Sigmoid colon (tissue), 7 donors: ENCODE measurements at places on chromosomes 11 and 22. TPM values are rescaled to one million over a fixed set of nuclear protein-coding genes. Genes with fewer than 3 reads are reported as not detected.

- DNase-seq: no peak
Measured at GRCh38 chr11:76025068-76025467, 181.2 kb downstream of the WNT11 start.

DNA sequence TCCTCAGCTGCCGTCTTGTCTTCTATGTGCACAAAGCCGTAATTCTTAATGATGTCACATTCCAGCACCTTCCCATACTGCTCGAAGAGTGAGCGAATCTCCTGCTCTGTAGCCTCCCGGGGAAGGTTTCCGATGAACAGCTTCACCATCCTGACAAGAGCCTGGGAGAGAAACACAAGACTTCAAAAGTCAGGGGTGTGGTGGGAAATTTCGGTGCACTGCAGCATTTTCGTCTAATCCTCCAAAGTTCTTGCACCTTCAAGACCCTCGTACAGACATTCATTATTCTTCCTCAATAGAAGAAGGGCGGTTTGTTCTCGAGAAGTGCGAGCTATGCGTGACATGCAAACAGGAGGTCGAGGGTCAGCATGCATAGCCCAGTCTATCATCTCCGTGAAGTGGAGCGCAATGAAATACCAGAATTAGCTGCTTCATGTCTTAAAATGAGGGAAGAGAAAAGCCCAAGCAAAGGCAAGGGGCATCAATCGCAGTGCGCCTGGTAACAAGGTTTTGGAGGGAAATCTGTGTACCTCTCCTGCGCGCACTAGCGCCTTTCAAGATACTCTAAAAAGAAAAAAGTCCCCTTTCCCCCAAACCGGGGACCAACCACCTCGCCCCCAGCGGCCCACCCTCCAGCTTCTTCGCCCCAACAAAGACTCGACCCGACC, 622 bp downstream of the RBM4B start:
- peak; percentile 50 for DNase-seq

MUC2 gene
- total RNA-seq: 2.9 TPM

DNA sequence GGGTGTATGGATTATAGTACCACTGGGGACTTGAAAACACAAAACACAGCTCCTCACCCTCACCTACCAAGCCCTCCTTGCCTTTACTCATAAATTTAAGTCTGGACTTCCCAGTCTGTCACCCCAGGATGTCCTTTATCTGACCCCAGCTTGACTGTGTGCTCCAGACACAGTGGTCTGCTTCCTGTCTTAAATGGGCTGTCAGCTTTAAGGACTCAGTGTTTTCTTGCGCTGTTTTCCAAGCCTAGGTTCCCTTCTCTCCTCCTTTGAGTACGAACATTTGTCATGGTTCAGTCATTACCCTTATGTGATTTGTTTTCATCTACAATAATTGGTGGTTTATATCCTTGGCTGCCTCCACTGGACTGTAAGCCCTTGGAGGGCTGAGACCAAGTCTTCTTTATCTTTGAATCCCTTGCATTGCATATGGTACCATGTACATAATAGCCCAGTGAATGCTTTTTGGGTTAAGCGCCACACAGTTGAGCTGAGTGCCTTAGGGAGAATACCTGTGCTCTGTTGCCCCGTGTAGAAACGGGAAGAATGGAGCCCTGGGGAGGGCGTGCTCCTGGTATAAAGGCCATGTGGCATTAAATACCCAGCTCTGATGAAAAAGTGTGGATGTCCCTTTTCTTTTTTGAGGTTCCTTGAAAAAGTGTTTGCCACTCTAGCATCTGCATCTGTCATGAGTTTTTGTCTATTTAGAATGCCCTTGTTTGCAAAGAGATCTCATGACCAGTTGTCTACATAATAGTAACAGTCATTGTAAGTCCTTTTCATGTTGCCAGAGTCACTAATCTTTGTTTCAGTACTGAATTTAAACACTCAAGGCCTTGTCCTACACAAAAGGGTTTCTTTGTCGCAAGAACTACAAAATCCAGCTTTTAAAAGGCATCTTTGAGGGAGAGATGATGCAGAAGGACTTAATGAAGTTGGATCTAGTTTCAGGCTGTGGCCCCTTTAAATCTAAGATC, 14.0 kb downstream of the PANX1 start:
- DNase-seq: no peak

- DNase-seq: no peak
Measured at GRCh38 chr11:23099256-23099655, 239.0 kb upstream of the CCDC179 start.

DNA sequence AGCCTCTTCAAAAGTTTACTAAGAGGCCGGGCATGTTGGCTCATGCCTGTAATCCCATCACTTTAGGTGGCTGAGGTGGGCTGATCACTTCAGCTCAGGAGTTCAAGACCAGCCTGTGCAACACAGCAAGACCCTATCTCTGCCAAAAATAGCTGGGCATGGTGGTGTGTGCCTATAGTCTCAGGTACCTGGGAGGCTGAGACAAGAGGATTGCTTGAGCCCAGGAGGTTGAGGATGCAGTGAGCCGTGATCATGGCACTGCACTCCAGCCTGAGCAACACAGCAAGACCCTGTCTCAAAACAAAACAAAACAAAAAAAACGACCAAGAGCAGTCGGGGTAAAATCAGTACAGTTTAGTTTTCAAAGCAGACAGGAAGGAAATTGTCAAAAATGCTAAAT, 4.7 kb upstream of the ADSL start:
- no peak for DNase-seq

TMEM126A gene
- total RNA-seq: 45.1 TPM

DCPS gene
- 8.9 TPM for total RNA-seq

- DNase-seq: peak; percentile 50
Measured at GRCh38 chr11:116420770-116421528, 351.8 kb downstream of the BUD13 start.

OR52N4 gene
- total RNA-seq: not detected

DNA sequence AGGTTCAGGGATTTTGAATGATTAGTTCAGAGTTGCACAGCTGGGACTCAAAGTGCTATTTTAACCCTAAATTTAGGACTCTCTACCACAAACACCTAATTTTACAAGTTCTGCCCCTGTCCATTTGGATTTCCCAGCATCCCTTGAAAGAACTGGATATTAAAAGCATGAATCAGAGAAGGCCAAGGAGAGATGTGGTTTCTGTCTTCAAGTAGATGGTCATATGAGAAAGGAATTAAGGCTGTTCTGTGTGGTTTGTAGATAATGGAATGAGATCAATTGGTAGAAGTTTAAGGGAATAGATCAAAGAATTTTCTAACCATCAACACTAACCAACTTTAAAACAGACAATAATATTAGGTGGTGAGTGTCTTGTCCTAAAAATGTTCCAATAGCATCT, 106.4 kb upstream of the TENM4 start:
- DNase-seq: no peak

DNA sequence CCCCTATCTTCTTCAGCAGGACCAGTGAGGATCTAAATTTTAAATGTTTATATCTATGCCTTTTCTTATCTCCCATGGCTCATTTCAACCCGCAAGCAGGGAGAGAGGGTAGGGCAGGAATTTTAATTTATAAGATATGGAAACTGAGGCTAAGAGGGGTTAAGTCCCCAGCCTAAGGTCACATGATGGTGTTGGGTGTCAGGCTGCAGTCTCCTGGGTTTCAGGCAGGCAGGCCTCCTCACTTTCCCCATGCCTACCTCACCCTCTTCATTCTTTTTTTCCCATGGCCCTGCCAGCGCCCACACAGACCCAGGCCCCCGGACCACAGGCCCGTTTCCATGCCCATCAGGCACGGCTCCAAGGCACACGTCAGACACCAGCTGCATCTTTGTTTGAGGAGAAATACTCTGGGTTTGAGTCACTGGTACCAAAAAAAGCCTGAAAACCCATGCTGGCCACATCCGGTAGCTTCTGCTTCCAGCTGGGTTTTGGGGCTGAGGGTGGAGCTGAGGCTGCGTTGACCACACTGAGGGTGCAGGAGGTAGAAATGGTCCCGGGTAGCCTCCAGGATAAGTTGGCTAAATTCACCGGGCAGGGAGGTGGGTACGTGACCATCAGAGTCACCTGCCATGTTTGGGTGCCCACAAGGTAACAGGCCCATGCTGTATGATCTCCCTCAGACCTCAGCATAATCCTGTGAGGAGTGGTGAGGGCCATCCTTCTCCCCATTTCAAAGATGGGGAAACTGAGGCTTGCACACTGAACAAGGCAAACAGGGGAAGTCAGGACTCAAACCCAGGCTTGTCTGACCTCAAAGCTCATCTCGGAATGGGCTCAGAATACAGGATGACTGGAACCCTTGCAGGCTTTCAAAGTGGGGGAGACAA, 7.5 kb downstream of the CRYBB1 start:
- no peak for DNase-seq

ACRV1 gene
- not detected for total RNA-seq

GRCh38 chr11:1074244-1075221, at the start of gene MUC2:
Gene MUC2 (plus strand): TSS chr11:1074874.
- DNase-seq: peak; percentile 64

- no peak for DNase-seq
Measured at GRCh38 chr22:42307806-42308563, 37.5 kb upstream of the TCF20 start.

DNA sequence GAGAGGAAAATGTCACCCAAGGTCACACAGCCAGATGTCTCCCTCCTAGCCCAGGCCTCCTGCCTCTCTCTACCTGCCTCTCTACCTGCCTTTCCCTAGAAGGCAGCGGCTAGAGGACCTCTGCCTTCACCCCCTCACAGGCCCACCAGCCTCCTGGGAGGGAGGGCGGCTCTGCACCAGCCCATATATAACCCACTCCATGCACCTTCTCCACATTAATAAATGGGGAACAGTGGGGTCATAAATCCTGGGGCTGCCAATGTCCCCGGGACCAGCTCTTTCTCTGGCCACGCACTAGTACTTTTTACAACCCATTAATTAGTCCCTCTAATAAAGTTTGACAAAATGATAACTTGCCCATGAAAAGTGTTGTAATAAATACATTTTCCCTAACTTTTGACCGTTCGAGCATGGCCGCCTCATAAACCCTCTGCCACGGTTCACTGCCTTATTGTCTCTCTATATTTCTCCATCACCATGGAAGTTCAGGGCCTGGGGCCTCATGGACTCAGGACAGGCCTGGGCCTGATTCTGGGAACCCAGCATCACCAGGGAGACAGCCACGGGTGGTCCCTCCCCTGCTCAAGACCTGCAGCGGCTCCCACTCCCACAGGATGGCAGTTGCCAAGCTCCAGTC, 102.1 kb downstream of the MN1 start:
- DNase-seq: no peak

DNA sequence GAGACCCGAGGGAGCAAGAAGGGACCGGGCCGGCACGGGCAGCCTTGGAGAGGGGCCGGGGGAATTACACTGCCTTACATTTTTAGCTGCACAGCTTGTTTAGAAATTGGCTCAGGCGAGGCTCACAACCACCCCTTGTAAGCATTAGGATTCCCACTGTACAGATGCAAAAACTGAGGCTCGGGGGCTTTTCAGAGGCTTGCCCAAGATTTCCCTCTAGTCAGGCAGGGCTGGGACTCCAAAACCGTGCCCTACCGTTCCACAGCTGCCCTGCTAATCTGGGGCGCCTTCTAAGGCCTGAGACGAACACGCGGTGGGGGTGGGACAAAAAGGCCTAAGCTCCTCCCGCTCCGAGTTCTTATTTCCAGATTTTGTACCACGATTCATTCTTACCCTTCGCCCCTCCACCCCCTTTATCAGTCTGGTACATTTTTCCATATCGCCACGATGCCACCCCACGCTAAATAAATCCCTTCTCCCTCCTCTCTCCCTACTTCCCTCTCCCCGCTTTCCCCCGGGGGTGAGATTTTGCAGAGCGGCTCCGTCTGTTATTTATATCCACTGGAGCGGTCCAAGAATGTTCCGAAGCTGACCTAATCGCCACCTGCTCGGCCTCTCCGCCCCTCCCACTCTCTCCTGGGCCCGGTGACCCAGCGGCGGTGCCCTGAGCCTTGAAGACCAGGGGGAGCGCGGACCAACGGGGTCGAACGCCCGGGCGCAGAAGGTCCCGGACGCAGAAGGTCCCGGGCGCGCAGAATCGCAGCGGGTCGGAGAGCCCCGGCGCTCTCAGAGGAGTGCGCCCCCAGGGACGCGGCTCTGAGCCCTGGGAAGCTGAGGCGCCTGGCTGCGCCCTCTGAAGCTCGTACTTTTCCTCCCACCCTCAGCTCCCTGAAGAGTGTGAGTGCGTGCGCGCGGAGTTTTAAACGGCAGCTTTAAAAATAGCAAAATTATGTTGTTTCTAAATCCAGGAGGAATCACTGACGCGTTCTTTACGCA, 764 bp upstream of the PACSIN3 start:
- DNase-seq: peak; percentile 89

- DNase-seq: no peak
Measured at GRCh38 chr11:119726150-119726553, 2.8 kb downstream of the NECTIN1 start.

PDGFB gene
- 7.8 TPM for total RNA-seq

DNA sequence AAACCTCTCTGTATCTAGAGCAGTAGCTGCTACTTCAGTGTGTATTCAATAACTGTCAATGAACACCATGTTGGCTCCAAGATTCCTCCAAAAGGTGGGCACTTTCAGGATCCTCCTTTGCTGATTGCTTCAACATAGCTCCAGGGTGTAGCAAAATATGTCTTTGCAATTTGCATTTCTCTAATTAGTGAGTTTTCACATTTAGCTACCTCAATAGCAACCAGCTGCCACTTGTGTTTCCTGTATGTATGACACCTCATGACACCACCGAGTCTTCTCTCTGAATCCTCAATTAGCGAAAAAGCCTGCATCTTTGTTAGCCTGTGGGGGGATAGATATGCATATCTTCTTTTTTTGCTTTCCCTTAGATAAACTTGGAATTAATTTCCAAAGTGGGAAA, 898.3 kb upstream of the FAT3 start:
- no peak for DNase-seq

TBC1D22A gene
- total RNA-seq: 14.3 TPM

- DNase-seq: no peak
Measured at GRCh38 chr11:847876-848275, 5.2 kb downstream of the TSPAN4 start.

TEX54 gene
- not detected for total RNA-seq

CARNS1 gene
- 0.68 TPM for total RNA-seq

- no peak for DNase-seq
Measured at GRCh38 chr11:29256580-29256979, 760.2 kb downstream of the KCNA4 start.

GRCh38 chr11:24157316-24157715, 339.5 kb upstream of the LUZP2 start:
- no peak for DNase-seq
